ENCODE measurements at places on chromosomes 7 and 10.

DNA sequence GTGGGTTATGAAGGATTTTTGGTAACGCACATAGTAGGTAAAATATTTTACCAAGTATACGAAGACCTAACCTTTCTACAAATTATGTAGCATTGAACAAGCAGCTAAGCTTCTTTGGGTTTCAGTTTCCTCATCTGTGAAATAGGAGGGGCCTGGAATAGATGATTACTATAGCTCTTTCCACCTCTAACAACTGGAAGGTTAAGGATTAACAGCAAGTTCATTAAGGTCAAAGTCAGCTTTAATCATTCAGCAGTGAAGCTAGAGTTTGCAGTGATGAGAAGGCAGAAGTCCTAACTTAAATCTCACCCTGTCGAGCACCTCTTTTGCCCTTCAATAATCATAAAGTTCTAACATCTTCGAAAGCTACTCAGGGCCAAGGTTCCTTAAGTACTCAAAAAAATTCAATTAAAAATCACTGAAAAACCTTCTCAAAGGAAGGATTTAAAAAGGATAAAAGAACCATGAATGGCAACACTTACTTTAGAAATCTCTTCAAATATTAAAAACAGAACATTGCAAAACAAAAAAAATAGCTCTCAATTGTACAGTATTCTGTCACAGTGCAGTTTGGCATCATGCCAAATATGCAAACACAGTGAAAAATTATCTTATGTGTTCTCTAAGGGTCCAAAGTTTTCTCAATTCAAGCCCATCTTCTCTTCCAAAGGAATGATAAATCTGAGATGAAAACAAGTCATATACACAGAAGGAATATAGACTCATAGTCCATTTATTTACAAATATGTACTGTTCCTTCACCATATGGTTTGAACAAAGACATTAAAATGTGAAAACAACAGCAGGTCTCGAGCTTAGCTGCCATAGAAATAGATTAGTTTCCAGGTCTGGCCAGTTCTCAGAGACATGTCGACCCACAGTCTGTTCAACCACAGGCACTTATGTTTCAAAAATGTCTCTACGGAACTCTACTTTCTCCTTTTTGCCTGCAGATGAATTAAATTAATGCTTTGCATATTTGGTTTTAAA lies 152.0 kb upstream of the SLC13A1 start:
- no peak for DNase-seq

DNA sequence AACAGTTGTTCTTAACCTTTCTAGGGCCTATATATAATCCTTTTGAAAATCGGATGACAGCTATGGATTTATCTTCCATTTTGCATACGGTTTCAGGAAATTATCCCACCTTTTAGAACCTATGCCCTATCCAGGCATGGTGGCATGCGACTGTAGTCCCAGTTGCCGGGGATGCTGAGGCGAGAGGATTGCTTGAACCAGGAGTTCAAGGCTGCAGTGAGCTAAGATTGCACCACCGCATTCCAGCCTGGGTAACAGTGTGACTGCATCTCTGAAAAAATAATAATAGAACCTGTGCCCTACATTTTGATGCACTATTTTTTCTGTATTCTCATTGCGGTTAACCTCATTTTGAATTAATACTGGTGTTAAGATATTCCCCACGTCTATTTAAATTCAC lies 11.6 kb downstream of the CCAR1 start:
- no peak for DNase-seq

DNA sequence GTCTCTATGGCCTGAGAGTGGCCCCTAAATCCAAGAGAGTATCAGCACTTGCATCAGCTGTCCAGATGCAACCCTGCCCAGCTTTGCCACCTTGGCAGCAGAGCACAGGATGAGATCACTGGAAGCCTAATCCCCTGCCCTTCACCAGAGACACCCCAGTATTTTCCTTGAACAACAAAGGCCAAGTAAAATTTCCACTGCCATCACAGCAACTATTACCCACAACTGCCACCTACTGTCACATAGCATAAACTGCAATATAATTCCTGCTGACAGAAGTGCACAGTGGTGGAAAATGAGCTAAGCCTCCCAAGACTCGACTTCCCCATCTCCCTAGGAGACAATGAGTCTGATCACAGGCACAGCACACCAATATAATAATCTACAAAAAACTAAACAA lies 462.8 kb upstream of the ZWINT start:
- DNase-seq: no peak

DNA sequence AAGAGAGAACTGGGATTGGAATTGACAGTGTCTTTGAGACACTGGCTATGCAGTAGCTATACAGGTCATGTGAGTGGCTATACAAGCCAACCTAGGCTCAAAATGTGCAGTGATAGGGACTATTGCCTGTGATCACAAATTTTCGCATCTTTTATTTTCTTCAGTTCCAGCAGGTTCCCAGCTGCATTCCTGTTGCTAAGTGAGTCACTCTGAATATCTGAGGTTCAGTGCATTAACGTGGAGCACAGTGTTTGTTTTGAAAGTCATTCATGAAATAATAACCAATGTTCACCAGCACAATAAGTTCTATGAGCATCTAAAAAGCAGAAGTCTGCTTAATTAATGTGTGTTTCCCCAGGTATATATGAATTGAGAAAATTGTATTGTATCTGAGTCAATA lies 1236.0 kb upstream of the CELF2 start:
- no peak for DNase-seq

- no peak for DNase-seq
These were observed 453 bp downstream of the SFMBT2 start for GRCh38 chr10:7410301-7410861.

GRCh38 chr10:13238271-13239077 lies 4.3 kb upstream of the UCMA start:
- DNase-seq: no peak

DNA sequence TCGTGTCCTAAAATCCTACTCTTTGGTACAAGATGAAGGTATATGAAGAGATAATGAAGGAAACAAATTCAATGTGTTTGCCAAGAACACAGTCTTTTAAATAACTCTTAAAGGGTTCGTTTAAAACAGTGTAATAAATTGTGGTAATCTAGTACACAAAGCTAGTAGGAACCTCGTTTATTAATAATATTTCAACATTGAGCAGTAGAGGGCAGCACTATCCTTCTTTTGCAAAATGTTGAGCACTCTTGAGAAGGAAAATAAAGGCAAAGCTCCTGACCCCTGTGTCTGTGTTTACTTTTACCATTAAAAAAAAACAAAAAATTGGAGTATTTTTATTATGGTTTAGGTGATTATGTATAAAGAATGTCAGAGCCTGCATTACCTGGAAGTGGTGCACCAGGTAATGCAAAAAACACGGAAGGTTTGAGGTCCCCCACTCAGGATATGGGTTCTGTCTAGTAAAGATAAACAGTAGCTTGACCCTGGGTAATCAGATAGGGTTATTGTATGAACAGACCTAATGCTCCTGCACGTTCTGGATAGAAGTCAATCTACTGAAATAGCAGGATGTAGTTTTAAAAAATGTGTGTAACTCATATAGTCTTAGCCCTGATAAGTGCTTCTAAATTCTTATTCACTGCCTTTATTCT lies 5.7 kb upstream of the GOT1 start:
- no peak for DNase-seq

GRCh38 chr10:24360282-24361127 lies 151.6 kb downstream of the KIAA1217 start:
- no peak for DNase-seq

GRCh38 chr10:11249152-11249807 lies 231.6 kb downstream of the CELF2 start:
- DNase-seq: no peak

DNA sequence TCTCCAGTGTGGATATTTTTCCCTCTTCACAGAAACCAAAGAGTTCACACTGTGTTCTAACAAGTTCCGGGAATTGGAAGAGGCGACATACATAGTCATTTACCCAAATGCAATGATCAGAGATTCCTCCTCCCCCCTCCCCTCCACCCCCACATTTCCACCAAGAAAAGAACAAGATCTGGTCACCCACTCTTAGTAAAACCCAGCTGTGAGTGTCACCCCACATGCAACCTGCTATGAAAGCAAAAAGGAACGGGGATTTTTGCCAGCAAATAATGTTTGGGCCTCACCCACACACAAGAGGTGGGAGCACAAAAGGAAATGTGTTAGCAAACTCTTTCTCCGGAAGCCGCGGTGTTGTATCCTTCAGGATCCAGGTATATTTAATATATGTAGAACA lies 745.0 kb upstream of the AUTS2 start:
- DNase-seq: no peak

DNA sequence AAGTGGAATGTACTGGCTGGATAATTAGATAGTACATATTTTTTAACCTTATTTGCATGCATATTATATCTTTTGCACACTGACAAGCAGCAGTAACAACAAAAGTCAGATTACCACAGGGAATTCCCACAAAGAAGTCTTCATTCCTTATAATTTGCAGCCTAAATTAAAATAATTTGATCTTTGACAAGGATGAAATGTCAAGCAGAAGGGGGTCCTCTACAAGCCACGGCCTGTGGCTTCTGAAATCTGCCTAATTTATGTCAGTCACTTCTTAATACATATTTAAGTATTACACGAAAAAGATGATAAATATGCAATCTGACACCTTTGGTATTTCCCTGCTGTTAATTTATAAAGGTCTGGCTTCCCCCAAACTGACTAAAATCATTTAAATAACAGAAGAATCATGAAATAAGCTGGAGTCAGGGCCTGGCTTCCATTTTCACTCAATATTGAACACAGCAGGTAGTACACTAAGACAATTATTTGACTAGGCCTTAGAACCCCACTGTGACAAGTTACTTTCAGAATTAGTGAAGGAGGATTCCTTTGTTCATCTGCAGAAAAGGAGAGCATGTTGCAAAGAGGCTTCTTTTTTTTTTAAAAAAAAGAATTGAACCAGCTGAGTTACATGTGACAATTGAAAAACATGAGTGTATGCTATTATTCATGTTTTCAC lies 351.1 kb upstream of the ETV1 start:
- no peak for DNase-seq

DNA sequence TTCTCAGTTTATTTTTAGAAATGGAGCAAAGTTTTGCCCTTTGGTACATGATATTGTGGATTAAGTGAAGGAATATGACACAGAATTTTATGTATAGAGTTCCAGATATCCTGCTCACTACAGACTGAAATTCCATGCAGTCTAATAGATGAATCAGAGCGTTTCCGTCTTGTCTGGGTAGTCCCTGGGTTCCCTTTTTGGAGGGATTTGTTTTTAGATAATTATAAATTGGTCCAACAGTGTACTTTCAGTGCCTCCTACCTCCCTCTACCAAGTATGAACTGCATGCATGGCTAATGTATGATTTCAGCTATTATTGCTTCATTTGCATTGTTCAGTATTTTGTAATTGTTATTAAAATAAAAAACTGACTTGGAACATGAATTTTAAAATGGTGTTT lies 74.4 kb downstream of the SEPTIN7 start:
- DNase-seq: no peak

- DNase-seq: no peak
These were observed 2.4 kb downstream of the ANKRD22 start for GRCh38 chr10:88849234-88849633.

DNA sequence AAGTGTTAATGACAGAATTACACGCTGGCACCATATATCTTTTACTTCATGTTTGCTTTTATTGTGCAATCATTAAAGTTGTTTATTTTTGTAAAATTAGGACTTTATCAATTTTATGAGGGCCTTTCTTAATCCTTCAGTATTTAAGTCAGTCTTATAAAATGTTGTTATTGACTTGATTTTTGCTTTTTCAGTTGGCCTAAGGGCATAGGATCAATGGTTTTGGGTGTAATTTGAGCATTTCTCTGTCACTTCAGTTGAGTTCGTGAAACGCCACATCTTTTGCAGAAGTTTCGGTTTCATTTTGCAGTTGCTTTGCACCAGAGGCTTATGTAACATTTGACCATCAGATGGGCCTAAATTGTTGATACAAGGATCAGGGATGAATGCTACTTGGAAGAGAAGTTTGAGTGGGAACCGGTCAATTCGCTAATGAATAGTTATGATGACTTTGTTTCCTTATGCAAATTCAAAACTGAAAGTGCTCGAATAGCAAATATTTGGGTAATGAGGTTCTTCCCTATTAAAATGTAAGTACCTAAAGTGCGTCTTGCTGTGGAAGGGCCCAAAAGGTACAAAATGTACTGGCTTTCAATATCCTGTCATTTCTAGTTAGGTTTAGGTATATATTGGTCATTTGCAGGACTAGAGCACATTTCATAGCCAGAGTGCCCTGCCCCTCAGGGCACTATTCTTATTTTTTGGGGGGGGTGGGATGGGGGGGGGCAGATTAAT lies 340.9 kb downstream of the LRMDA start:
- DNase-seq: no peak

DNA sequence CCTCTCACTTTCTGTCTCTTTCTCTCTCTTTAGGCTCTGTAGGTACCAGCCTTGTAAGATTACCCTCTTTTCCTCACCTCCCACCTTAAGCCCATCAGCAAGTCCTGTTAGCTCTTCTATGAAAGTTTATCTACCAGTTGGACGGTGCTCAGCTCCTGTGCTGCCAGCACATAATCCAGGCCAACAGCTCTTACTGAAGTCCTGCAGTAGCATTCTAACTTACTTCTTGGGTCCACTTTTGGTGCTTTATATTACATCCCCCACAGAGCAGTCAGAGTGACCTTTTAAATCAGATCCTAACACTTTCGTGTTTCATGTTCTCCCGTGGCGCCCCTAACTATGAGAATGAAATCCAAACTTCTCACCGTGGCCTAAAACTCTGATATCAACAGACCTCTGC lies 38.9 kb upstream of the ITGA8 start:
- no peak for DNase-seq

GRCh38 chr10:26555719-26556368 lies 117.7 kb downstream of the APBB1IP start:
- no peak for DNase-seq

DNA sequence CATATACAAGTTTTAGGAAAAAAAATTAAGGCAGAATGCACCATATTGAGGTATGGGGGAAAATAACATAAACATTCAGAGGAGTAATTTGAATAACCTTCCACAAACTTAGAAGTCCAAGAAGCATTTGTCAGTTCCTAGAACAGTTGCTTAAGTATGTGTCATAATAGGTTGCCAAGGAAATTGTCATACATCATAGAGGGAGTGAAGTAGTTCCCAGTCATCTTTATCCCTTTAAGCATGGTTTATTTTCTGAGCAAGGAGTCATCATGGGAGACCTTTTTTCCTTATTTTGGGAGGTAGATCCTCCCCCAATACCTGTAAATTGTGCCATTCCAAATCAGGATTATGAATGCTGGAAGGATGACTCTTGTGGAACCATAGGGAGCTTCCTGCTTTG lies at the start of gene SSMEM1:
TSS of gene SSMEM1 (plus strand) at position 219 of the 400 bp plus-strand sequence. CDS start at position 270, 51 bp downstream.
- no peak for DNase-seq

DNA sequence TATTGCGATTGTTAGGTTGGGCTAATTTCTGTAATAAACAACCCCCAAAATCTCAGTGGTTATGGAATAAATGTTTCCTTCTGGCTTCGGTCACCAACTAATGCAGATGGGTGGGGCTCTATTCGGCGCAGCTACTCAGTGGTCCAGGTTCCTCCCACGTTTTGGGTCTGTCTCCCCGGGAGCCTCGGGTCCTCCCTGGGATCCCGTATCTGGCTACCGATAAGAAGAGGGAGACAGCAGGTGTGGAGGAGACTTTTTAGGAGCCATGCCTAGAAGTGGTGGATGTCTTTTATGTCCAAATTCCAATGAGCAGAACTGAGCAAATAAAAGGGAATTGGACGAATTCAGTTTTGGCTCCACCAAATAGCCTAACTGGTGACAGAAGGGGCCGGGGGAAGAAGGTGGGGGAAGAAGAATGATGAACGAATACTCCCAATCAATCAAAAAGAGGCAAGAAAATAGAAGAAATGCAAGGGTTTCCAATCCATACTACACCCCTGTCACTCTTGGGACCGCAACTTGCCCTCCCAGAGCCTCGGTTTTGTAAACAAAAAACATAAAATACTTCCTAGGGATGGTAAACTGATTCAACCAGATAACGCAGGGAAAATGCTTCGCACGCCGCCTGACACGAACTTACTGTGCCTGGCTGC lies 498 bp upstream of the C10orf53 start:
- DNase-seq: no peak

All from activated T-helper 1 cell treated with Interleukin-2 at 50 U/mL for 16 hours (primary cell).